ENCODE measurements at places on chromosomes 5 and 9.

- DNase-seq: no peak
These were observed 50.4 kb downstream of the G3BP1 start for GRCh38 chr5:151822141-151822540.

- no peak for DNase-seq
These were observed 38.1 kb upstream of the SSBP2 start for GRCh38 chr5:81789033-81789432.

- no peak for DNase-seq
These were observed 309.8 kb upstream of the IRX4 start for GRCh38 chr5:2192496-2192895.

- no peak for DNase-seq
These were observed 16.7 kb upstream of the COMMD10 start for GRCh38 chr5:116068028-116068632.

- DNase-seq: no peak
These were observed 4.4 kb upstream of the SSBP2 start for GRCh38 chr5:81755320-81755719.

DNA sequence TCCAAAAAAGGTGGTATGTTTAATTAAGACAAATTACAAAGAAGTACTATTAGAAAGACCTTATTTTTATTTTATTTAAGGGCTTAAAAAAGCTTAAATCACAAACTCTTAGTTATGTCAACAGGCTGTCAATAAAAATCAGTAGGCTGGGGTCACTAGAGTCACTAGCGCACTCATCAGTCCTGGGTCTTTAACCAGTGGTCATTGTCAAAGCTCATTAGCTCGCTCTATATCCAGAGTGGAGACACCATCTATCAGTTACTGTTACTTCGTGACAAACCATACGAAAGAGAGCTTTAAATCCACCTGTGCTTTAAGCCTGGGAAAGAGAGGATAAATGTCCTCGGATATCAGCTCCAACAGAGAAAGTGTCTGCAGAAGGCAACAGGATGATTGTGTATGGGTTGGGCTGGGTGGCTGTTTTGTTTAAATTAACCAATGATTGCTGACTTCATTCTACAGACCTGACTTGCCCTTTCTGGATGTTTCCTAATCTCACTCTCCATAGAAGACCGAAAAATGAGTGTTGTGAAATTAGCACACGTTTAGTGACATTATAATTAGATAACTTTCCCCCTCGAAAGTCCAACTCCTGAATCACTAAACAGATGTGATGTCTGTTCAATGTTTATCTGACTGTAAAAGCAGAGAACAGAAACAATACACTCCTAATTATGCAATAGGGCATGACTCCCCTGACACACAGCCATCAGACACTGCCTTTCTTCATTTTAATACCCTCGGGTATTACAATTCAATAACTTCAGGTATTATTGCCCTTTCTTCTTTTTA, 123.6 kb upstream of the TNPO1 start:
- DNase-seq: no peak

DNA sequence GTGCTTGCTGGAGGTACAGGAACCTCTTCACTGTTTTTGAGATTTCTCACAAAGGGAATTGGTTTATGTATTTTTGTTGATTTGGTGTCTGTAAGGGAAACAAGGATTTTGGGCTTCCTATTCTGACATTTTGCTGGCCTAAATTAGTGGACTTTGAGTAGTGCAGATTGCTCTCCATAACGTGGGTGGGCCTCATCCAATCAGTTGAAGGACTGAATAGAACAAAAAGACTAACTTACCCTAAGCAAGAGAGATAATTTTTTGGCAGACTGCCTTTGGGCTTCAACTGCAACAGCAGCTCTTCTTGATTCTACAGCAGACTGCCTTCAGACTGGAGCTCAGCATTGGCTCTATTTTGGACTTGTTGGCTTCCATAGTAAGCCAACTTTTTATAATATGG, 93.2 kb downstream of the MSX2 start:
- no peak for DNase-seq

DNA sequence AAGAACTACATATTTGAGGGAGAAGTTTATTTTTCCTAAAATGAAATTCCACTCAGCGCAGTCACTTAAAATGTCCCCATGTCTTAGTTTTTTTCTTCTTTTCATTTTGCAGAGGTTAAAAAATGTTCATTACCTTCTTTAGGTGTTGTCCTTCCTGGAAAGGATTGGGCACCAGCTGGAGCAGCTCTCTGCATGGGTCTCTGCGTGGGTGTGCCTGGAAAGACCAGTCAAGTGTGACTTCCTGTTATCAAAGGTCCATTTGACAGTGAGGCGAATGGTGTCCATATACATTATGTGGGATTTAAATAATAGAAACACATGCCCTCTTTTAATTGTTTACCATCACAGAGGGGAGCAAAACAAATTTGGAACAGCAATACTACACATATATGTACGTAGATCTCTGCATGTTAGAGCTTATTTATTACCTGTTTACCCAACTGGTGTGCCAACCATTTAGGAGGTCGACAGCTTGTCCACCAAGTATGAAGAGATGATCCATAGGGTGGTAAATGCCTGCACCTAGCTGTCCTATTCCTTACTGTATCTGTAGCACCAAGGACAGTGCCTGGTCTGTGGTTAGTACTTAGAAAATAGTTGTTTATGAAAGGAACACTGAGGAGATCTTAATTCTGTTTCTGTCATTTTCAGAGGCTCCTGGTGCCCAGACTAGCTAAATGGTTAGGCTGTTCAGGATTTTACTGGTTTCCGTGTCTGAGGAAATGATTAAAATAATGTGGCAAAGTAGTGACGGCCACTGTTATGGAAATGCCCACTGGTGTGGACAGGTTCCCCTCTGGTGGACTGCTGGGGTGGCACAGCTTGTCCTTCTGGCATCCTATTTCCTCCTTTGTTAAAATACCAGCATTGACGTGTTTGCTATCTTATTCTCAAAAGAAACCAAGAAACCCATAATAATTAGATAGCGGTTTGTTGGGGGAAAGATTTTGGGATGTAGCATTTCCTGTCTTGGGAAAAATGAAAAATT, 200.4 kb downstream of the MAST4 start:
- DNase-seq: no peak

DNA sequence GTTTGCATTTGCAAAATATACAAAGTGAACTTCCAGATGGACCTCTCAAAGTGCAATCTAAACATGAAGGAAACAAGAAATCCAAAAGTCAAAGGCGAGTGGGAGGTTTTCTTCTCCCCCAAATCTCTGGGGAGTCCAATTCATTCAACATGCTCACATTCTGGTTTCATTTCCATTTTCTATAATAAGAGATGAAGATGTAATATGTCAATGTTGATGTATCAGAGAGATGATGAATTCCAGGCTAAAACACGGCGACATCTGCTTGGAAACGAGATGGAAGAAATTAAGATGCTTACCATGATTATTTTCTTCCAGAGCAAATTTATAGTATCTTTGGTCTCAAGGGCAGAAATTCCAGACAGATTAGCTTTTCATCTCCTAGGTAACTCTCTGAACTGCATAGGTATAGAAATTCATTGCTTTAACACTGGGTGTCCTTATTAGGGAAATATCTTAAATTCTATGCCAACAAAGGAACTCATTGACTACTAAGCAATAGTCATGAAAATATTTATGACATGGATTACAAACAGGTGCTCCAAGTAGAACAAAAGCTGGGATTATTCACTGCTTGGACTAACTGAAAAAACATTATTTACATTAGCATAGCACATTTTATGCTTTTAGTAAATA, 287.9 kb downstream of the SEC61B start:
- no peak for DNase-seq

- DNase-seq: no peak
These were observed 40.0 kb downstream of the GAS1 start for GRCh38 chr9:86907346-86907745.

DNA sequence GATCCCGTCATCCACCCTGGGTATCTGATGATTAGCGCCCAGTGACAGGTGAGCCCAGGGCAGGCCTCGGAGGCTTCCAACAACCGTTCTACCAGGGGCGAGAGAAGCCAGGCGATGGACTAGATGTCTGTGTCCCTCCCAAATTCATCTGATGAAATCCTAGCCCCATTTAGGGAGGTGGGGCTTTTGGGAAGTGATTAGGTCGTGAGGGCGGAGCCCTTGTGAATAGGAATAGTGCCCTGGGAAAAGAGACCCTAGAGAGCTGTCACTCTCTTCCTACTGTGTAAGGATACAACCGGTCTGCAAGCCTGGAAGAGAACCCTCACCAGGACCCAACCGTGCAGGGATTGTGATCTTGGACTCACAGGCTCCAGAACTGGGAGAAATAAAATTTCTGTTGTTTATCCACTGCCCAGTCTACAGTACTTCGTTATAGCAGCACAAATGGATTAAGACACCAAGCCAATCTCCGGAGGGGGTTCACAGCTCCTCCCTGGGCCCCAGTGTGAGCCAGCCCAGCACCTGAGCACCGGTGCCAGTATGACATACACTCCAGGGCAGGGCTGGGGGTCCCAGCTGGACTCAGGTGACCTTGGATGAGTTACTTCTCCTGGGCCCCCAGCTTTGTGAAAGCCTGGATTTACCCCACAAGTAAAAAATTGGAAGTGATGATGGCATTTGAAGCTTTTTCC, 162.2 kb downstream of the DAB2IP start:
- no peak for DNase-seq

- no peak for DNase-seq
These were observed 30.9 kb upstream of the RGMB start for GRCh38 chr5:98742396-98743073.

GRCh38 chr5:34620185-34620584, 35.9 kb upstream of the RAI14 start:
- no peak for DNase-seq

- DNase-seq: no peak
These were observed 4.4 kb downstream of the ABL1 start for GRCh38 chr9:130839132-130840111.

GRCh38 chr5:29277642-29278041, 1915.8 kb upstream of the CDH6 start:
- DNase-seq: no peak

- DNase-seq: no peak
These were observed 70.4 kb upstream of the DAP start for GRCh38 chr5:10831419-10831818.

DNA sequence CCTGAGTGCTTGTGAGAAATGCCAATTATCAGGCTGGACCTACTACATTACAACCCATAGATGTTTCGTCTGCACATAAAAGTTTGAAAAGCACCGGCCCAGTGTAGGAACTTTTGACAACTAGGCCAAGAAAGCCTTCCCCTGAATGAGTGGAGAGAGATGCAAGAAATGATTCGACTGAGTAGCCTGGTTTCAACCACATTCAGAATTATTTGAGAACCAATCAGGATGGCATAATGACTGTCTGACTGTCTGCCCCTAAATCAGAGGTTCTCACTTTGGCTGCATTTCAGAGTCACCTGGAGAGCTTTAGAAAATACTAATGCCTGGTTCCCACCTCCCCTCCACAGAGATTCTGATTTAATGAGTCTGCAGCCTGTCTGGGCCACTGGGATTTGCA, 61.1 kb downstream of the FRMD3 start:
- DNase-seq: no peak

DNA sequence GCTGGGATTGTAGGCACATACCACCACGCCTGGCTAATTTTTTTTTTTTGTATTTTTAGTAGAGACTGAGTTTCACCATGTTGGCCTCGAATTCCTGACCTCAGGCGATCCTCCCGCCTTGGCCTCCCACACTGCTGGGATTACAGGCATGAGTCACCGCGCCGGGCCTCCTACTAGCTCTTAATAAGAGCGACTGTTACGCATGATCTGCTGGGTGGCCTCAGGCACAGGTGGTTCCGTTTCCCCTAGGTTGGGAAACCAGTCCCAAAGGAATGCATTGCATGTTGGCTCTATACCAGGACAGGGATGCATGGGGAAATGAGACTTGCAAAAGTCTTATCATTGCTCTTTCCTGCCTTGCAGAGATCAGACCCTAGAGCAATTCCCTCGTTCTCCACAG, 184.7 kb upstream of the PPP1R26 start:
- no peak for DNase-seq

DNA sequence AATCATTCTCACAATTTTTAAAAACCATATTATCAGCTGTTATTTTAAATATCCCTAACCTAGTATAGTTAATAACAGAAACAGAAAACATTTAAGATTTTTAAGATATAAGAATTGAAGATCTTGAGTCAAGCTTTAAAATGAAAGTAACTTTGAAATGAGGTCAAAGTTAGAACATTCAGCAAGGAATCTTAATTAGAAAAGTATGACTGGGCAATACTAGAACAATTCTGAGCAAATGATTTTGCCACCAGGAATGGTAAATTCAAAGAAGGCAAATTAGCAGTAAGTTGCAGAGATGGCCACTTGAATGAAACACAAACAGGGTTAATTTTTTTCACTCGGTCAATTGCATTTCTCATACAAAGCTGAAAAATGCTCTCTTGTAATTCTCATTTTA, 117.9 kb downstream of the NXNL2 start:
- no peak for DNase-seq

- no peak for DNase-seq
These were observed 344.3 kb downstream of the ZNF608 start for GRCh38 chr5:124402144-124402581.

DNA sequence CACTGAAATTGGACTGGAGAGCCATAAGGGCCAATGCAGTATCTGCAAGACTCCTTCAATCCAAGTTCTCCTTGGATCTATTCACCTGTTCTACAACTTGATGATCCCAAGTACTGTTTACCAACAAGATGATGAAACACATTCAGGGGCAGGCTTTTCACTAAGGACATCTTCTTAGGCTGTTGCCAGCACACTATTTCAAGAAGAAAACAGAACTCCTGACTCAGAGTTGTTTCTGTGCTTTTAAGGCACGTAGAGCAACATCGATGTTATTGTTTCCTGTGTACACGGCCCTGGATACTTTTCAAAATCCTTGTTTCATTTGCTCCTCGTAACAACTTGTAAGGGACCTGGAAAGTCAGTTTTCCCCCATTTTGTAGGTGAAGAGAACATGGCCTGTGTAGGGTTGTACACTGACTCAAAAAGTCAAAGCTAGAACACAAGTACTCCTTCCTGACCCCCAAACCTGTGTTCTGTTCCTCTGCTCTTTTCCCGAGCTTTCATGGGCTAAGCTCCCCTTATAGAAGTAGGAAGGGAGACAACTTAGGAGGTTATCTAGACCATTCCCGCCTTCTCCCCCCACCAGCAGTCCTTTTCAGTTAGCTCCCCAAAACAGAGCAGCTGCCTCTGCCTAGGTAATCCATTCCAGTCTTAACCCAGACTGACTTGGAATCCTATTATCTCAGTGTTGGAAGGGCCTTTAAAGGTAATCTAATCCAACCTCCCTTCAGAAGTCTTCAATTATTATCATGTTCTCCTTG, 5.2 kb upstream of the MGAT1 start:
- DNase-seq: no peak

GRCh38 chr5:160843240-160843639, 8.8 kb downstream of the ATP10B start:
- DNase-seq: no peak

DNA sequence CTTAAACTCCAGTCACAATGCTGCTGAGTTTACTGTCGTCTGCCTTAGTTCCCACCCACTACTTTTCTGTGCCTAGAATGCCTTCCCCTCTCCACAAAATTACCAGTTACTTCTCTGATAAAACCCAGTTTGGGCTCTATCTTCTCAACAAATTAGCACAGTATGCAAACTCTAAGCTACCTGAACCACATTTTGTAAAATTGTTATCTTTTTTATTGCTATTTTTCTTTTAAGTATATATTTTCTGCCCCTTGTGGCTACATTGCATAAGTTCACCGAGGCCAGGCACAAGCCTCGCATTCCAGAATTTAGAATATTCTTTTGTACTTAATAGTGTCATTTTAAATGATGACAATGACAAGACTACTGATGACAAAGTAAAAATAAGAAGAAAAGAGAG, 60.0 kb downstream of the POU5F2 start:
- DNase-seq: no peak
